ENCODE measurements at places on chromosomes 13 and 19. TPM values are rescaled to one million over a fixed set of nuclear protein-coding genes. Genes with fewer than 3 reads are reported as not detected.

- no peak for DNase-seq
Measured at GRCh38 chr13:44045180-44045562, 165.5 kb downstream of the LACC1 start.

- no peak for DNase-seq
Measured at GRCh38 chr19:4972509-4973230, 3.8 kb downstream of the KDM4B start.

DNA sequence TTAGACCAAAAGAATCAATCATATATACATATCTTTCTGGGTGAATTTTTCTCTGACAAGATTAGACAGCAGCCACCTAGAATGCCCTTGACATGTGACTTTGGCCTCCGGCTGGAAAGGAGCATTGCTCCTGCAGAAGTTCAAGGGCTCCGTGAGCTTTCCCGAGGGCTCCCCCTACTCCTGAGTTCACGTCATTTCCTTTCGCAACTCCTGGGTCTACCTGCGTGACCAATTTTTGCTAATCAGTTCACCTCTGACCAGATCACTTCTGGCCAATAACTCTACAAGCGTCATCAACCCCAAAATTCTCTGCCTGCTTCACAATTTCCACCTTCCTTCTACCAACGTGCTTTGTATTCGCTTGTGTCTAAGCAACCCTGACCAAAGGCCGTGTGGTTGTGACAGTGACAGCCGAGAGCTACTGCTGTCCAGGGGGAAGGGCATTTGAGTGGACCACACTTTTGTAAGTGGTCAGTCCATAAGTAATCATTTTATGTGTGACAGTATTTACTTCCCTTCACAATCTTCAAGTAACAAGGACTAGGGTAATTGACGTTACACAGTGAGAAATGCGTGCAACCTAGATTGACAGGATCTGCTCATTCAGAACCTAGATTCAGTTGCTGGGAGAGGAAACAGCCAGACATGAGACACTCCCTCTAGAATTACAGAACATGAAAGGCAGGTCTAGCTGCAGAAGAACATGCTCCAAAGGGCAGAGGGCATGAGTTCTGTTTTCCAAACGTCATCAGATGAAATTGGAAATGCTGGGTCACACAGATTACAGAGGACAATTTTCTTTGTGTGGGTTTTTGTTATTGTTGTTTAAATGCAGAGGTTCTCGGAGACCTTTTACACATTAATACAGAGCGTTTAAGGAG lies 145.9 kb upstream of the SPACA7 start:
- DNase-seq = no peak

GRCh38 chr19:6214881-6215541 lies 64.8 kb downstream of the MLLT1 start:
- no peak for DNase-seq

DNA sequence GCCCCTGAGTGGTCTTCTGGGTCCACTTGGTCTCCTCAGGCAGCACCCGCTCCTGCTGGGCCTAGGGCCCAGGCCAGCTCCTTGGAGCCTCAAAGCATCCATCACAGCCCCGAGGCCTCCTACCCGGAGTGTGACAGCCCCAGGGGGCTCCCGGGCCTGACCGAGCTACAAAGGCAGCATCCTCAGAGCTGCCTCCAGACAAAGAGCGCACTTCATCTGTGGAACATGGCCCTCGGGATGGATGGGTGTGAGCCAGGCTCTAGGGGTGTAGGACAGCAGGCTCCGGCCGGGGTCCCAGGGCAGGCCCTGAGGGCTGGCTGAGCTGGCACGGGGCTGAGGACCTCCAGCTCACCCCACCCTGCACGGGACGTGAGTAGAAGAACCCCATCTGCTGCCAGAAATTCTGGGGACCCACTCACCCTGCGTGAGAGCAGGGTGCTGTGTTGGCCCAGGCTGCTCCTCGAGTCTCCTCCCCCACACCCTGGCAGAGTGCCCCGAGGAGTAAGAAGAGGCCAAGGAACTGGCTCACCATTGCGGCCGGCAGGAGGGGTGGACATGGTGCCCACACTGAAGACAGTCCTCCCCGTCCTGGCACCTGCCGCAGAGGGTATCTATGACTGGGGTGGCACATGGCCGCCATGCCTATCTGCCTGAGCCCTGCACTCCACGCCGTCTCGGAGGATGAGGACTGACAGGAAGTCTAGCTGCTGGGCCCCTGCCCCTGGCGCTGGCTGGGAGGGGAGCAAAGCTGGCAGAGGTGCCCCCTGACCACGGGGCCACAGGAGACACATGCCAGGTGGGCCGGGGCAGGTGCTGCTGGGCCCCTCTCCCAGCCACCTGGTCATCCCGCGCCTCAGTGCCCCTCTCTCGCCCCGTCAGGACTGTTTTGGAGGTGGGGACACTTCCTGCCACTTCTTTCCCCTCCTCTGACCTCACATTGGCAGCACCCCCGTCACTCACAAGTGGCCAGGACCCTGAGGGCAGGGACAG lies 22.3 kb downstream of the CEBPG start:
- no peak for DNase-seq

DNA sequence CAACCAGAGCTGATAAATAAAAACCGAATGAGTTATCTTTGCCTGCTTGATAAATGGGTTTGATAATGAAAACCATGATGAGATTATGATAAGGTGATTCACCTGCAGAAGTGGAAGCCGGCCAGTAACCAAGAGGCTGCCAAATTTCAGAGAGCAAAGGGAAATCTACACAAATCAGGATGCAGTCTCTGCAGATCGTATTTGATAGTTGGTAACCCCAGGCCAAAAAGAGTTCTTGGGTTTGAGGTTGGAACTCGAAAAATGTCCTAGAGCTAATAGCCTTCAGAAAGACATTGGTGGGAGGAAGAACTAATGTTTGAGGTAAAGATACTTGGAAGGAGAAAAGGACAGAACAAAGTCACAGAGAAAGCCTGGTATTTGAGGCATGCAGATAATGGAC lies 9.6 kb upstream of the LATS2 start:
- no peak for DNase-seq

DNA sequence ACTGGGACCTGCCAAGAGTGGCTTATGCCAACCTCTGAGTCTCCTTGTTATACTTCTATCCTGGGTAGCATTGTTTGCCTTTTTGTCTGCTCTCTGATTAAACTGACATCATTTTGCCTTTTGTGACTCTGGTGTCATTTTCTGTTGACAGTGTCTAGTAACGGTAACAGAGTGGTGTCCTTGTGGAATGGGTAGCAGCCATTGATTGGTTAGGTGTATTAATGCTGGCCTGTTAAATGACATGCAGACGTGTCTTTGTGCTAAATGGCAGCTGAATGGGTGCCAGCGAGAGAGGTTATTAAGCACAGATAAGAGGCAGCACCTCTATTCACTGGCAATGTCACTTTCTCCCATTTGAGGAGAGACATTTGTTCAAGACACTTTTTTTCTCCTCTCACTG lies 1289.4 kb downstream of the PCDH9 start:
- DNase-seq = no peak

DNA sequence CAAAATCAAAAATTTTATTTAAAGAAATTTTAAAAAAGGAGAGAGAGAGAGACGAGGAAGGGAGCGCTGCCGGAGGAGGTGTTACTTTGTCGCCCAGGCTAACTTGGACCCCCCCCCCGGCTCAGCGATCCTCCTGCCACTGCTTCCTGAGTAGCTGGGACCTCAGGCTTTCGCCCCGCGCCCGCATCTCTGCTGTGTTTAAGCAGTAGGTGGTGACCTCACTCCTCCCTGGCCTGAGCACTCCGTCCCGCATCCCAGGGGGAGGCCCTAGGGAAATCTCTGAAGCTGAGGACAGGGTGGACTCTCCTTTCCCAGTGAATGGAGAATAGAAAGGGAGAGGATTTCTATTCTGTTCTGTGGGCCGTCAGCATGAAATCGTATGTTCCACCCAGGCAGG lies 485 bp upstream of the ZNF845 start:
- DNase-seq = peak; percentile 22

- peak; percentile 97 for DNase-seq
Measured at GRCh38 chr19:44845612-44846454, at the start of gene NECTIN2. Gene NECTIN2 (plus strand): TSS chr19:44846297. CDS start chr19:44846526, 229 bp downstream.

DNA sequence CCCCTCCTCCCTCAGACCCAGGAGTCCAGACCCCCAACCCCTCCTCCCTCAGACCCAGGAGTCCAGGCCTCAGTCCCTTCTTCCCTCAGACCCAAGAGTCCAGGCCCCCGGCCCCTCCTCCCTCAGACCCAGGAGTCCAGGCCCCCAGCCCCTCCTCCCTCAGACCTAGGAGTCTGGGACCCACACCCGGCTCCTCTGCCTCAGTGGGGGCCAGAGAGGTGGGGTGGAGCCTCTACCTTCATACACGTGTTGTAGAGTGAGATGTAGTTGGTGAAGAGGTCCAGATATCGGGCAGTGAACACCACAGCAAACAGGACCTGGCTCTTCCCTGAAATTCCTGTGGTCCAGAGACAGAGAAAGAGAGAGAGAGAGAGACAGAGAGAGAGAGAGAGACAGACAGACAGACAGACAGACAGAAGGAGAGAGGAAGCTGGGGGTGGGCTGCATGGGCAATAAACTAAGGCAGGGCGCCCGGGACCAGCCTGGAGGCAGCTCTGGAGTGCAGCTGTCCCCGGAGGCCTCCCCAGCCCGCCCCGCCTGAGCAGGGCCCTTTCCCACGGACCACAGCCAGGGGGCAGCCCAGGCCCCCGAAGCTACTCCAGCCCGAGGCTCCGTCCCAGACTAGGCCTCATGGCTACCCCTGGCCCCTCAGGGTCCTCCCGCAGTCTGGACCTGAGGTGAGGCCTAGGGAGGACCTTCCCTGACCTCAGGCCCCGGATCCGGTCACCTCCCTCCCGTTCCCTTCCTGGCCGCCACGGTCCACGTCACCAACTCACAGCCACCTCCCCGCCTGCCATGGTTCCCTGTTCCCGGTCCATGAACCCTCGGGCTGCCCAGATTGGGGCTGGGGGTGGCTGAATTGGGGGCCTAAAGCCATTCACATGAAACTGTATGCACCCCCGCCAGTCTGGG lies 907 bp downstream of the KDELR1 start:
- peak; percentile 48 for DNase-seq

DNA sequence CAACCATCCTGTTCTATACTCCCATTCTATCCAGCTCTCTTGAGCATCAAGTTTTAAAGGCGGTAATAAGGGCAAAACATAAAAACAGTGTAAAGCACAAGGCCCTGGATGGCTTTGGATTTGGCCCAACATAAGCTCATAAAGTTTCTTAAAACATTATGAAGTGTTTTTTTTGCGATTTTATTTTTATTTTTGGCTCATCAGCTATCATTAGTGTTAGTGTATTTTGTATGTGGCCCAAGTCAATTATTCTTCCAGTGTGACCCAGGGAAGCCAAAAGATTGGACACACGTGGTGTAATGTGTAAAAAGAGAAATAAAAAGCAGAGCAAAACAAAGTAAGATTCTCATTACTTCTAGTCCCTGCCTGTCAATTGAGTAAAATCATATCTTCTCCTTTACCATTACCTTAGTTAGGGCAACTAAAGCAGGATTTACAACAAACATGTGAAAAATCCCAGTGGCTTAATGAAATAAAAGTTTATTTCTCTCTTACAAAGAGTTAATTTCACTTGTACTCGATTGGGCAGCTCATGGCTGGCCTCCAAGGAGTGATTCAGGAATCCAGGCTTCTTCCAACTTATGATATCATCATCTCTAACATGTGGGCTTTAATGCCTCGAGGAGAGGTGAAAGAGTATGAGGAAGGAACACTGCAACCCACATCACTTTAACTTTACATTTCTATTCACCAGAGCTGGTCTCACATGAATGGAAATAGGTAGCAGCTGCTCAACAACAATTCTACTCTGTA lies 725.2 kb upstream of the SLITRK1 start:
- no peak for DNase-seq

DNA sequence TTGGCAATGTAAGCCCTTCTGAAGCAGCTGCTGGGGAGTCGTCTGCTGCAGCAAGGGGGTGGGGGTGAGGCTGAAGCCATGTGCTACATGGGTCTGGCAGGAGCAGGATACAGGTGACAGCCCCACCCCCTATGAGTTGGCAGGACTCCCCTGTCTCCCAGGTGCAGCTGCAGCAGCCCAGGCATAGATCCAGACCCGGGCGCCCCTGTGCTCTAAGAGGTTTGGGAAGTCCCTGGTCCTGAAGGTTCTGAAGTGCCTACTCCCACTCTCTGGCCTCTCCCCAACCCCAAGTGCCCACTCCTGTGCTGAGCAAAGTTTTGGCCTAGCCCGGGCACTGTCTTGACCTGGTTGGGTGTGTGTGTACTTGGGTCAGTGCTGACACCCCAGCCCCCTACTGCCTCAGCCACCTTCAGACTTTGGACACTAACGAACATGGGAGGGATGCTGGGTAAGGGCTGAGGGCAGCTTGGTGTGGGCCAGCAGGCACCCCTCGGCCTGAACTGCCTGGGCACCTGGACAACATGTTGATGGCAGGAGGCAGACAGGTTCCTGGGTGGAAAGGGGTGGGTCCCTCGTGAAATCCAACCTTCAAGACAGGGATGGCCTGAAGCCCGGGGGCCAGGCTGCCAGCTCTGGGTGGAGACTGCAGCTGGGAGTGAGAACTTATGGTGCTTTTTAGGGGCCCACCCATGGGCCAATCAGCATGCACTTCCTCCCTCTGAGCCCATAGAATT lies 54.1 kb upstream of the SLITRK6 start:
- no peak for DNase-seq

DNA sequence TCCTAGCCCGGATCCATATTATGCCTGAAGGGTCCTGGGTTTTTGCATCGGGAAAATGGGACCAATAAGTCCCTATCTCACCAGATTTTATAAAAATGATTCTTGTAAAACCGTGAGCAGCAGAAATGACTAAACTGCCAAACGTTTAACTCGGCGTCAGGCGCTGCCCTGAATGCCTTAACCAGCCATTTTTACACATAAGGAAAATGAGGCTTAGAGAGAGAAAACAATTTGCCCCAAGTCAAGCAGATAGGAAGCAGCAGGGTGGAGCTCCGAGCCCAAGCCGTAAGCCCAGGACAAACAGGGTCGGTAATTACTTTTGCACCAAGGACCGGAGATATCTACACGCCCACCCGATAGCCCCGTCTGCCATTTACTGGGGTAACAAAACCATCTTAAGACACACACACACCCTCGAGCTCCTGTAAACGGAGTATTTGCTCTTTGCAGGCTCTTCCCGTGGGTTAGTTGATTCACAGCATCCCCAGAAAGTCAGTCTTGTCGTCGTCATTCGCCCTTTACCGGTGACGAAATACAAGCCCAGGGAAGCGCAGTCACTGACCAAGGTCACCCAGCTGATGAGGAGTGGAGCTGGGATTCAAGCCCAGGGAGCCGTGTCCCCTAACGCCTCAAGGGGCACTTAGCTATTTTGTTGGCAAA lies 16.0 kb upstream of the MRI1 start:
- DNase-seq = no peak

- DNase-seq = no peak
Measured at GRCh38 chr13:110662777-110663443, 43.0 kb downstream of the CARS2 start.

- no peak for DNase-seq
Measured at GRCh38 chr19:49408816-49409440, 14.3 kb downstream of the PTH2 start.

The CD209 gene
- polyA plus RNA-seq = 1.5 TPM

The TNFAIP8L1 gene
- polyA plus RNA-seq = 12.8 TPM

The SH2D3A gene
- polyA plus RNA-seq = 5.6 TPM

The ICAM5 gene
- polyA plus RNA-seq = 0.23 TPM

The DCT gene
- polyA plus RNA-seq = 0.18 TPM

The CDADC1 gene
- 11.8 TPM for polyA plus RNA-seq

The TPT1 gene
- 6,976 TPM for polyA plus RNA-seq

The SIGLEC5 gene
- not detected for polyA plus RNA-seq

The ZC3H4 gene
- 34.9 TPM for polyA plus RNA-seq

Measured in left renal cortex interstitium (tissue), 4 donors.